ENCODE measurements at places on chromosomes 4 and X. TPM values are rescaled to one million over a fixed set of nuclear protein-coding genes. Genes with fewer than 3 reads are reported as not detected.

- no peak overlapping the region for H3K4me3 ChIP-seq
- no peak overlapping the region for H3K27ac ChIP-seq
- H3K27me3 ChIP-seq: no peaks in the 10 kb centered on the region
Observed at GRCh38 chrX:38768079-38768478, 33.2 kb upstream of the MID1IP1 start.

Gene FAT1
- not detected for total RNA-seq

GRCh38 chrX:49960061-49960460 is 37.7 kb downstream of the CLCN5 start:
- DNase-seq: no peak
- H3K27ac ChIP-seq: no peak overlapping the region
- H3K36me3 ChIP-seq: no peaks in the 10 kb centered on the region
- no peaks in the 10 kb centered on the region for H3K4me1 ChIP-seq

Gene PABPC5
- not detected for total RNA-seq

- H3K27me3 ChIP-seq: no peaks in the 10 kb centered on the region
- no peak overlapping the region for H3K4me3 ChIP-seq
- no peaks in the 10 kb centered on the region for H3K4me1 ChIP-seq
- H3K27ac ChIP-seq: no peak overlapping the region
Observed at GRCh38 chr4:960140-960635, 13.2 kb downstream of the DGKQ start.

Gene HMGN5
- total RNA-seq: 1.2 TPM

Measured in CD8-positive, alpha-beta memory T cell (primary cell).